ENCODE measurements at places on chromosomes 7 and 10.

DNA sequence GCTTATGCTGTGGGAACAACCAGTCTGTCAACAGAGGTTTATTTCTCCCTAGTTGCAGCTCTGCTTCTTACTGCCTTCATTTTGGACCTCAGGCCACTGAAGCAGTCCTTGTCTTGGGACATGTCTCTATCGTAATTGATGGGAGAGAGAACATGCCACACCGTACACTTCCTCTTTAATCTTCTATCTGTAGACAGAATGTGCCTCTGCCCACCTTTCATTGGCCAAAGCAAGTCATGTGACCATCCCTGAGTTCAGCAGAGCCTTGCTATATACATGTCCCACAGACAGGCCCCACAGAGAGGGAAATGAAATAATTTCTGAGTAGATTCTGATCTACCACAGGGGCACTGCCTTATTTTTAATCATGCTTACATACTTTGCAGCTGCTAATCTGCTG lies 98.0 kb downstream of the KCND2 start:
- no peak for DNase-seq
- H3K36me3 ChIP-seq: no peaks in the 10 kb centered on the region
- H3K4me1 ChIP-seq: no peaks in the 10 kb centered on the region
- H3K27ac ChIP-seq: no peak overlapping the region
- H3K4me3 ChIP-seq: no peak overlapping the region
- H3K27me3 ChIP-seq: no peaks in the 10 kb centered on the region

DNA sequence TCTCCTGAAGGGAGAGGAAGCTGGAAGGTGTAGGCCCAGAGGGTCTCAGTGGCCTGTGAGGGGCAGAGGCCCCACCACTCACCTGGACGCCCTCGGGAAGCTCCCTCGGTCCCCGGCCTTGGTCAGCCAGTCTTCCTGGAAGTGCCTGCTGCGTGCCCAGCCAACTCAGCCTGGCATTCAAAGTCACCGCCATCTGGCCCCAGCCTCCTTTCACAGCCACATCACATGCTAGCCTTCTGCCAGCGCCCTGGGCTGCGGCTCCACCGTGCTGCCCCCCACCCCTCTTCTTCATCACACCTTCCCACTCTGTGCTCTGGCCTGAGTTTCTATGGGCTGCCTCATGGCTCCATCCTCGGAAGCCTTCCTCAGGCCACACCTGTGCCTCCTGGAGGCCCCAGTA lies 98.0 kb downstream of the ZMIZ1 start:
- no peak for DNase-seq
- no peak overlapping the region for H3K4me3 ChIP-seq
- no peaks in the 10 kb centered on the region for H3K4me1 ChIP-seq

- peak; percentile 65 for DNase-seq
- no peaks in the 10 kb centered on the region for H3K27me3 ChIP-seq
- no peak overlapping the region for H3K4me3 ChIP-seq
These were observed 31.8 kb upstream of the OCM2 start for GRCh38 chr7:98021588-98022351.

GRCh38 chr10:23284155-23284554 lies 60.4 kb downstream of the C10orf67 start:
- no peaks in the 10 kb centered on the region for H3K4me1 ChIP-seq
- no peak overlapping the region for H3K27ac ChIP-seq
- DNase-seq: no peak
- no peaks in the 10 kb centered on the region for H3K27me3 ChIP-seq

DNA sequence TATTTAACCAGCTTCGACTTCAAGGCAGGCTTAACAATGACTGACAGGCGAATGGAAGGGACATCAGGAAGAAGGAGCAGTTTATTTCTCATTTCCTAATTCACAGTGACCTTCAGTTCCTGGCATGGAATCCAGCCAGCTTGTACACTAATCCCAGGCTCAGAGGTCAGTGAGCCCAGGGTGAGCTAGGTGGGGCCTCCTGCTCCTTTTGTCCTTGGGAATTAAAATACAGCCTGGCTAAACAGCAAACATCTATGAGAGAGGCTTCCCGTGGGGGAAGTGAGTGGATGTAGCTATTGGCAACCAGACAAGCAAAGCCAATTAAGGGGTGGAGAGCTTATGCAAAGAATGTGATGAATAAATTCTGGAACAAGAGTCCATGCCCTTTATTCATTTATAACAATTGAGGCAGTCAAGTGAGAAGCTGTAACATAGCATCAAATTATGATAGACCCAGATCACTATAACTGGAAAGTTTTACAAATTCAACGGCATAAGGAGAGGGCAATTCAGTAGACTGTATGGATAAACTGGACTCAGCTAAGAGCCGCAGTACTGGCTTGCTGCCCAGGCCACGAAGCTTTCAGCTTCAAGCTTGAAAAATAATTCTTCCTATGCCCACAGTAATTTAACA lies 57.1 kb downstream of the STK17A start:
- no peak overlapping the region for H3K4me3 ChIP-seq
- no peak for DNase-seq
- peaks cover 41% of the 10 kb centered on the region for H3K36me3 ChIP-seq
- no peak overlapping the region for H3K27ac ChIP-seq

- DNase-seq: no peak
- H3K27me3 ChIP-seq: no peaks in the 10 kb centered on the region
- H3K27ac ChIP-seq: no peak overlapping the region
- H3K4me3 ChIP-seq: no peak overlapping the region
- H3K36me3 ChIP-seq: no peaks in the 10 kb centered on the region
These were observed 43.2 kb upstream of the TES start for GRCh38 chr7:116167177-116167576.
